GM13976 (cell line): ENCODE measurements at places on chromosomes 4 and X.

DNA sequence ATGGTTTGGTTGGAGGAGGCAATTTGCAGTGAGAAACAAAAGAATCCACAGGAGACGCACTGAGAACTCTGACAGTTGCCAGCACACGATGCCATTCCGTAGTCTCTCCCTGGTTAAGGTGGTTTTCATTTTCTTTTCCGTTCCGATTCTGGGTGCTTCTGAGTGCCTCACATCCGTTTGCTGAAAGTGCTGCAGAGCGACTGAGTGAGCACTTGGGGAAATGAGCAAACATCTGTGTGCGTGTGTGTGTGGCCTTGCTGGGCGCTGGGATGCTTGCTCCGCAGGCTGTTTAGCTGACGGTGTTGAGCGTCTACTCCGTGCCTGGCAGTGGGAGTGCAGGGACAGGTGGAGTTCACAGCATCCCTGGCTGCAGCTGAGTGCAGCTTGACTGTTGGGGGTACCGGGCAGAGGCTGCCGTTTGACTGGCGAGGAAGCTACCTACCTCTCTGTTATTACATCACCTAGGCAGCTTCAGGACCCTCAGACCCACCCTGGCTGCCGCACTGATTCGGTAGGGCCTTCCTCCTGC lies 49.3 kb downstream of the SORCS2 start:
- no peak for DNase-seq

- no peak for DNase-seq
These were observed 13.6 kb upstream of the TMEM156 start for GRCh38 chr4:39045827-39046221.

GRCh38 chrX:132425744-132426318 lies 63.0 kb downstream of the MBNL3 start:
- no peak for DNase-seq

DNA sequence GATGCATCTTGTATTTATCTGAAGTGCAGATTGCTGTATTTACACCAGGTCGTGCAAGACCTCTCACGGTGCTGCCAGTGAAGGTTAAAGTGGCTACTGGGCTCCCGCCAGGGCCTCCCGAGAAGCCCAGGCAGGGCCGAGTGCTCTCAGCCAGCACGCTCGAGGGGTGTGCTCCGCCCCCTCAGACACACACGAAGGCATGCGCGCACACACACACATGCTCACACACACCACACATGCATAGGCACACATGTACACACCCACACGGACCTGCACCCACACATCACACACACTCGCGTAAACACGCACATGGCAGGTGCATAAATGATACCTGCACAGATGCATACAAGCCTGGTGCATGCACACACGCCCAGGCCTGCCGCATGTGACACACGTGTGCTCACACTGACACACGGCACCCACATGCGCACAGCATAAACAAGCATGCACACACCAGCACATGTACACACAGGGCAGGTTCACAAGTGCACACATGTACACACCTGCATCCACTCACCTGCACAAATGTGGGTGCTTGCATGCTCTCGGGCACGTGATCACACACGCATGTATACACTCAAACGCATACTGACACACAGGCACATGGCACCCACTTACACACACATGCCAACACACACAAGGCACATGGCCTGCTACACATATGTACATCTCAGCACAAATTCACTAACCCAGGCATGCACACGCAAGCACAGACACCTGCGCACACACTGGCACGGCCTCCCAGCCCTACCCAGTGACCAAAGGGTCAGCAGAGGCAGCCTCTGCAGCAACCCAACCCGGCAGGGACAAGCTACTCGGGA lies 71.6 kb downstream of the FAM53A start:
- DNase-seq: no peak

DNA sequence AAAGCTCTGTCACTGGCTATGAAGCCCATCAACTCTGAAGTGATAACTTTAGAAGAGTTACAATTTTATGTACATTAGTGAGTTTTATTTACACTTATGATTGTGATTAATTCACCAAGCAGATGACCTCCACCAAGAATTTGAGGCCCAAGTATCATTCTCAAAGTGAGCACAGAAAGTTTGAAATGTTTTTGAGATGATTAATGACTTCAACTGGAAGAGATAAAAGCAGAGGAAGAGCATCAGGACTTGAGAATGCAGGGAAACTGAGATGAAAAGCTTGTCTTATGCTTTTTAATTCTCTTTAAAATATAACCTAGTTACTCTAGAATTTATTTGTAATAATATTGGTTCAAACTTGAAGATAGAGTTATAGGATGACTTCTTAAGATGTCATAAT lies 112.8 kb upstream of the H2AZ1 start:
- DNase-seq: no peak

DNA sequence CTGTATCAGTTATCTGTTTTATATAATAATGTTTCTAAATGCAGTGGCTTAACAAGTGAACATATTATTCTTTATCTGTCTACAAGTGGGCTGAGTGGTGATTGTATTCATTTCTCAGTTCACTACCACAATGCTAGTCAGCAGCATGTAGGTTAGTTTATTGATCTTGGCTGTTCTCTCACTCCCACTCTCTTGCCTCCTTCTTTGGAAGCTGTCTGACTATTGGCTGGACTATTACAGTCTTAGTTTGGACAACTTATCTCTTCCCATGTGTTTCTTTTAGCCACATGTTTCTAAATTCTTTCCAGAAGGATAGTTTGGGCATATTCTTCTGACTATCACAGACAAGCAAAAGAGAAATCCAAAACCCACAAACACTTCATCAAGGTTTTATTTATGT lies 459.5 kb upstream of the AGA start:
- no peak for DNase-seq

- no peak for DNase-seq
These were observed 662.5 kb downstream of the RAPGEF2 start for GRCh38 chr4:159765382-159765781.

DNA sequence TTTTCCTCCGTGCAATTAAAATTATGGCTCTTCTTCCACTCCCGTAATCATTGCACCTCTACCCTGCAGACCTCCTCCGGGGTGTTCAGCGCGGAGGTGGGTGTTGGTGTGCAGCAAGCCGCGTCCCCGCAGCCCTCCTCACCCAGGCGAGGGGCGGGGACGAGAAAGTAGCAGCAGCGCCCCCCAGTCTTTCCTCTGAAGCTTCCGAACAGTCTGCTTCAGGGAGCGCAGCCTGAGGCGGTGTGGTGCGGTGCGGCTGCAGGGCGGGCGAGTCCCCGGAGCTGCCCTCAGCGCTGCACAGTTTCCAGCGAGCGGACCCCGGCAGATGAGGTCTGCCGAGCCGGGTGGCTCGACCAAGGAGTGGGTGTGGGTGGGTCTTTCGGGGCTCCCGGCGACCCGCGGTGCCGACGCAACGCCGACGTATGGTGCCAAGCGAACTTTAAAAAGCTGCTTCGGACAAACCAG lies at the start of gene FRAS1:
Gene FRAS1, plus strand, starts transcription at position 189 of the 465 bp plus-strand sequence. CDS start 687 bp downstream, outside the sequence.
- peak; percentile 40 for DNase-seq

DNA sequence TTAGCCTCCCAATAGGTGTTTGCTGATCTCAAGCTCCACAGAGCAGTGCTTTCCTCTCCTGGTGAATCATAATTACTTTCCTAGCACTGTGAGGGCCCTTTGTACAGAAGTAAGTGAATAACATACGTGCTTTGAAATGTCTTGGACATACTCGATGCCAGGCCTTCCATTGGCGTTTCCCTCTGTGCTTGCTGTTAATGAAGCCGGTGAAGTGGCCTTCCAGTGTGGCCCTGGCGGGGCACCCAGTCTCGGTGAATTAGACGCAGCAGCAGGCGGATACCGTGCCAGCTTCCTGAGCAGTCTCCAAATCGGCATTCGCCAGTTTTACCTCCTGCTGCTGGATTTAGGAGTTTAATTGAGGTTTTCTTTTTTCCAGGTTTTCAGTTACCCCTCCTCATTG lies 132.3 kb downstream of the HMX1 start:
- peak; percentile 20 for DNase-seq

DNA sequence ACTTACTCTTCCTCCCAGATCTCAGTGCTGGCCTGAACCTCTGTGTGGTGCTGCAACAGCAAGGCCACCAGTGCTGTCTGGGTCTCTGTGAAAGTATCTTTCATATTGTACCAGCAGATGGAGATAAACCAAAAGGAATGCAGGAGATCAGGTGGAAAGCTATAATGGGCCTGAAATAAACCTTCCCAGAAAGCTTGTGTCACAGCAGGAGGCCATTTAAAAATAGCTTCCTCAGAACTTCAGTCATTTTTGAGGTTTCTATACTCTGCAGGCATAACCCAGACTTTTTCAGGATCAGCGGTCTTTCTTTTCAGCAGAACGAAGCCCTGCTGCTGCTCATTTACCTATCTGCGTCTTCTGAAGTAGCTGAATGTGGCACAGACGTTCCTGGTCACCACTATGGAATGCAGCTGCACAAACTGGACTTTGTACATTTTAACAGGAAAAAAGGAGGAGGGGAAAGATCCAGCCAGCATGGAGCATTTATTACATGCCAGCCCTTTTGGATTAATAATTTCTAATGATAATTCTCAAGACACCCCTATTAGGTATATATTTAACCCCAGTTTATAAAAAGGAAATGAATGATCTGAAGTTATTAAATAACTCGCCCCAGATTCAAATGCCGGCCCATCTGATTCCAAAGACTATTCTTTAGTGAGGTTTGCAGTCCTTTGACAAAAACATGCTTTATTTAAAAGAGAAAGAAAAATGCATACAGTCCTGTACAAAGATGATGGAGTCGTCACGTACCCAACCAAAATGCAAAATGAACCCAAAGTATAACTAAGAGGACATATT lies 119.7 kb downstream of the NFKB1 start:
- peak; percentile 41 for DNase-seq

GRCh38 chrX:10612215-10612614 lies 8.2 kb downstream of the MID1 start:
- DNase-seq: no peak

DNA sequence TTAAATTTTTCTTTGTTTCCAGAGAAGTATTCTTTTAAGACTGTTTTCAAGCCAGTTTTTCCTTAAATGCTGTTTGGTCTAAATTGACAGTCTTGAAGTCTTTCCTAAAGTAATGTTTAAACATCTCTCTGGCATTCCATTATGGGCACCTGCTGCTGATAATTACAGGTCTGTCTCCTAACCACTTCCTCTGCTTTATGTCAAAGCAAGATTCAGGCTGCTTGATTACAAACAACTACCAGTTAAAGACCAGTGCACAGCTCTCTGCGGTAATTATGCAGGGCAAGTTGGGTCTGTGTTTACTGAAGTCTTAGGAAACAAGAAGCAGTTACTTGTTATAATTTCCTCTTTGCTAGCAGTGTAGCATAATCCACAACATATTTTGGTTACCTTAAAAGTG lies 17.6 kb downstream of the UNC5C start:
- no peak for DNase-seq

DNA sequence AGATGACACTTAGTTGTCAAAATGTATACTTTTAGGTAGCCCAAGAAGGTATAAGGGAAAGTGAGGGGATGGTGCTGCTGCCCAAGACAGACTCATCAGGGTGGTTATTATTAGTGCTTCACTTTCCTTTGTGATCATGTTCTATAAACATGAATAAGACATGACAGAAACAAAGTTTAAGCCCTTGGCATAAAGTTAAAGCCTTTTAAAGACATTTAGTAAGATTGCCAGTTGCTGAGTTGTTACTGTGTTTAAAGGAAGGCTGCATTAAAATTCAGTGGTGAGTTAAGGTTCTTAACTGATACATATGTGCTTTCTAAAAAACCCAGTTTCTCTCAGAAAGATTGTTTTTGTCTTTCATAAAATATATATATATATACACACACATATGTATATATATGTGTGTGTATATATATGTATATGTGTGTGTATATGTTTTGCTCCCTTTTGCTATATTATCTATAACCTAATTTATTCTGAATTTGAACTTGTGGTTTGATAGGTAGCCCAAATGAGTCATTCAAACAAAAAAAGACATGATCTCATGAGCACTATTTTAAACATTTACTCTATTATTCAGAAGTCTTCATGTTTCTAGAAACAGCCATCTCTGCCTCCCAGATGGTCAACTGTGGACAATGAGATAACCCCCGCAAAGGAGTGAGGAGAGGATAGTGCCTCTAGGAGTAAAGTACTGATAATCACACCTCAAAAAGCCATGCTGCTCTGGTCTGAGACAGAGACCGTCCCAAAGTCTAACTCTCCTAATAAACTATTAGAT lies 98.1 kb upstream of the OTUD4 start:
- peak; percentile 28 for DNase-seq

DNA sequence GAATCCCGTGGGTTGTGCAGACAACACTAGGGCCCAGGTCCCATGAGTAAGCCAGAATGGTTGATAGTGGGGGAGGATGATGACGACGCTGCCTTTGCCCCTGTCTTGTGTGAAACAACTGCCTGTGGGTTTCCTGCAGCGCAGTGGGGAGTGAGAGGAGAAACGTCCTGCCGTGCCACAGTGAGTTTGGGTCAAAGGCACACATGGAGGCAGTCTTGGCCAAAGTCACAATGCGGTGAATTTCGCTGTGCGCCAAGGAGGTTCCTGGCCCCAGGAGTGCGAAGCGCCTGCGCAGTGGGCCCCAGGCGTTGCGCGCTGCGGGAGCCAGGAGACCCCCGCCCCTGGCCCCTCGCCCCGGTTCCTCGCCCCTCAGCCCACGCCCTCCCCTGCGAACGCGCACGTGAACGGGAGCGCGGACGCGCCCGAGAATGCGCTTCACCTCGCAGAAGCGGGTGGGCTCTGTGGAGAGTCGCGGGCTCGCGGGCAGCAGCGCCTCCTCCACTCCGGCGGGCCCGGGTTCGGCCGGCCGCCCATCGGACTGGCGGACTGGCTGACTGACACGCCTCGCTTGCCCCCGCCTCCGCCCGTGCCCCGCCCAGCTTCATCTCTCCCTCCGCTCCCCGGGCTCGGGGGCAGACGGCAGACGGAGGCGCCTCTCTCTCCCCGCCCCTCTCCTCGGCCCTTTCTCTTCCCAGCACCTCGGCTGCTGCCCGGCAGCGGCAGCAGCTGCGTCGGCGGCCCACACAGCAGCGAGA lies at the start of gene NUDT10:
Gene NUDT10, plus strand, starts transcription at position 635 of the 755 bp plus-strand sequence. CDS start 144 bp downstream, outside the sequence.
- peak; percentile 26 for DNase-seq

DNA sequence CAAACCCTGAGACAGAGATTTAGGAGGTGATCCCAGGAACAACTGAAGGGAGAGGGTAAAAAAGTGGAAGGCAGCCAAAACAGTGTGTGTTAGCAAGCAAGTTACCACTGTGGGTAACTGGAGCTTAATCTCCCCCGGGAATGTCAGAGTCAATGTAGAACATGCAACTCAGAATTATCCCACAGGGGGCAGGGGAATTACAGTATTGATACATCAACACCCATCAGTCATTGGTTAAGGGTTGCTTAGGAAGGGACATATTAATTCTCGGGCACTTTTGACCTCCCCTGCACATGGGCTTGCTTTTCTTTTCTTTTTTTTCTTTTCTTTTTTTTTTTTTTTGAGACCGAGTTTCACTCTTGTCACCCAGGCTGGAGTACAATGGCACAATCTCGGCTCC lies 29.3 kb downstream of the CXorf58 start:
- DNase-seq: no peak

GRCh38 chr4:86788826-86789225 lies 60.4 kb downstream of the SLC10A6 start:
- DNase-seq: no peak

- DNase-seq: no peak
These were observed 1.4 kb downstream of the PALLD start for GRCh38 chr4:168498251-168498650.
